ENCODE measurements at places on chromosomes 4 and X. TPM values are rescaled to one million over a fixed set of nuclear protein-coding genes. Genes with fewer than 3 reads are reported as not detected.

The FAT4 gene
- 0.03 TPM for total RNA-seq

The CYLC1 gene
- total RNA-seq = not detected

The PNMA6F gene
- total RNA-seq = not detected

The CXCL11 gene
- total RNA-seq = not detected

The ANXA10 gene
- not detected for total RNA-seq

GRCh38 chrX:129825746-129826505 lies 17.8 kb downstream of the ZDHHC9 start:
- no peak for DNase-seq

DNA sequence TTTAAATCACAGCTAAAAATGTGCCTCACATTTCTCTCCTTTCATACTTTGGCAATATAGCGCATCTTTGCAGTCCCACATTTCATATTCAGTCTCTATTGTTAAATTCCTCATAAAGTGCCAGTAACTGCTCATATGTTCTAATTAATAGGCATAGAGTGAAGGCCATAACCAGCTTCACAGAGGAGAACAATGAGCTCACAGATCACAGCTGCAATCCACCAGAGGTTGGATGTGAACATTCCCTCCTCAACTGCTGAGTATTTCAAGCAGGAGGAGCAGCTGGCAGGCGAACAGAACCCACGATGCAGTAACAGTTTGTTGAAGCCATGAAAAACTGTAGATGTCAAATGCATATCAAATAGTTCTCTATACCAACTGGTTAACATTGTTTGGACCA lies 2088.7 kb upstream of the AGA start:
- DNase-seq = no peak

DNA sequence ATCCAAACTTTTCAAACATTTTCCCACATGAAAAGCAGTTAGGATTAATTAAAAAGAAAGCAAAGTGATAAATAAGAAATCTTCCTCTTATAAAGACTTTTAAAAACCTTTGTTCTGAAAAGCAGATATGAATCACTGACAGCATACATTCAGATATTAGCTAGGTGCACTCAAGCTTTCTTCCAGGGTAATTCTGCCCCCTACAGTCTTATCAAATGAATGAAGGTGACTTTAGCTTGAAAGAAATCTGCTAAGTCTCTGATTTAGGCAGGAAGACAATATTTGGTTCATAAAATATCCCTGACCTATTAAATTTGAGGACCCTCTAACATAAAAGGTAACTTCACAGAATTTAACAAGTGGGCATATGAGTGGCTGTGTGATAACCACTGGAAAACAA lies 209.1 kb upstream of the FAM47A start:
- DNase-seq = no peak

GRCh38 chrX:26851981-26852380 lies 611.2 kb downstream of the PPP4R3C start:
- no peak for DNase-seq

DNA sequence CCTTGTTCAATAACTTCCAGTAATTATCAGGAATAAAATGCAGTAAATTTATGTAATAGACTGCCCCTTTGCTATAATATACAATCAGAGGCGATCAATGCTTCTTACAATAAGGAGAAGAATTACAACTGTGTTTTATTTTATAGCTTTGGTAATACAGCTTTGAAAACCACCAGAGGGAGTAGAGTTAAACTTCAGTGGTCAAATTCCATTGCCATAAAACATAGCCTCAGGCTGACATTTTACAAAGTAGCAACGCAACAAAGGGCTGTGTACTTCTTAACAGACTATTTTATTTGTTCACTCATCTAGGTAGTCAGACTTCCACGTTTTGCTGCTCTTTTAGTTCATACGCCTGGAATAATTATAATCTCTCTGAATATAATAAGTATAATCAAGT lies 58.5 kb downstream of the TEX13C start:
- no peak for DNase-seq

GRCh38 chrX:41799661-41800060 lies 75.7 kb downstream of the GPR82 start:
- DNase-seq = no peak

DNA sequence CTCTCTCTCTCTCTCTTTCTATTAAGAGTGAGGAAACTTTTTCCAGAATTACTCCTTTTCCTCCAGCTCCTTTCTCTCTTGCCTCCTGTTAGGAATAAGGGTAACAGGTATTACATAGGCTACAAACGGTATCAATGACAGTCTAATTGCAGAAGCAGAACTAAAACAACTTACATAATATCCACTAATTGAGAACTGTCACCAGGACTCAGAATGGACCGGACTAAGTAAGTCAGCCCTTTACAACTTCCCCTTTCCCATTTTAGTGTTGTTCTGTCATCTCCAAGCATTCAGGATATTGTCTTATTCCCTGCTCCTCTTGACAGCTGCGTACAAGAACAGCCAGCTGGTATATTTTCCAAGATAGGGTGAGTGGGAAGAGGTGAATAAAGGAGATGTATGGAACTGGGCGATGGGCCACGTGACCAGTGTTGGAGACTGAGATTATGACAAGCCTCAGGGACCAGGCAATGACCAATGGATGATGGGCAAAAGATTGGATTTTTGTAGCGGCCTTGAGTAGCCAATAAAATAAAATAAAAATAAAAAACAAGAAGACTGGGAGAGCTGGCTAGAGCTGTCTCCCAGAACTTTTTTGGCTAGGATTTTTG lies 2.3 kb upstream of the FNIP2 start:
- no peak for DNase-seq

Measured in GM12878 (cell line).